ENCODE measurements at places on chromosomes 7 and 10.

- no peak for DNase-seq
Observed at GRCh38 chr10:4635883-4636282, 190.1 kb upstream of the AKR1E2 start.

DNA sequence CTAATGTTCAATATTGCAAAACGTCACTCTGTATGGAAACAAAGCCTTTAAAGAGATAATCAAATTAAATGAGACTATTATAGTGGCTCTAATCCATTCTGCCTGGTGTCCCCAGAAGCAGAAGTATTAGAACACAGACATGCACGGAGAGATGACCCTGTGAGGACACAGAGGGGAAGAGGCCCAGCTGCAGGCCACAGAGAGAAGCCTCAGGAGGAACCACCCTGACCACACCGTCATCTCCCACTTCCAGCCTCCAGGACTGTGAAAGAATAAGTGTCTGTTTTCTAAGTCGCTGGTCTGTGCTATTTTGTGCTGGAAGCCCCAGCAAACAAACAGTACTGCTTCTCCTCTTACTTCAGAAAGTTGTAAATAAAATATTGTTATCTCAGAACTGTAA, 283.5 kb upstream of the ADARB2 start:
- DNase-seq = peak; percentile 48

GRCh38 chr10:59891349-59891748, 15.0 kb downstream of the CCDC6 start:
- DNase-seq = peak; percentile 10

DNA sequence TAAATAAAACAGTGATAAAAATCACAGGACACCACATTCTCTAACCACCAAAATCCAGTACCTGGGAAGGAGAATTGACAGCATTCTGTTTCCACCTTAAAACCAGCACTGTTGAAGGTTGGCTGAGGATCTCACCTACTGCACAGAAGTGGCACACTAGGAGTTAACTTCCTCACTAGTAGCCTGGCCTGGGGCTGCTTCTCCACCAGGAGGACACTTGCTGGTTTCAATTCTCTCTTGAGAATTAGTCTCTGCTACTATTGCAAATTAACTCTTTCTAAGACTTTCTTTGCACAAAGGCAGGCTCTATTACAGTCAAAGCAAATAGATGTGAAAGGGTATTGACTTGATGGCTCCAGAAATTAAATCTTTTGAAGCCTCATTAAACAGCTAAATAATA, 2.3 kb upstream of the CTTNBP2 start:
- DNase-seq = peak; percentile 75

- peak; percentile 89 for DNase-seq
Observed at GRCh38 chr10:30534465-30535144, 94.9 kb downstream of the LYZL2 start.

DNA sequence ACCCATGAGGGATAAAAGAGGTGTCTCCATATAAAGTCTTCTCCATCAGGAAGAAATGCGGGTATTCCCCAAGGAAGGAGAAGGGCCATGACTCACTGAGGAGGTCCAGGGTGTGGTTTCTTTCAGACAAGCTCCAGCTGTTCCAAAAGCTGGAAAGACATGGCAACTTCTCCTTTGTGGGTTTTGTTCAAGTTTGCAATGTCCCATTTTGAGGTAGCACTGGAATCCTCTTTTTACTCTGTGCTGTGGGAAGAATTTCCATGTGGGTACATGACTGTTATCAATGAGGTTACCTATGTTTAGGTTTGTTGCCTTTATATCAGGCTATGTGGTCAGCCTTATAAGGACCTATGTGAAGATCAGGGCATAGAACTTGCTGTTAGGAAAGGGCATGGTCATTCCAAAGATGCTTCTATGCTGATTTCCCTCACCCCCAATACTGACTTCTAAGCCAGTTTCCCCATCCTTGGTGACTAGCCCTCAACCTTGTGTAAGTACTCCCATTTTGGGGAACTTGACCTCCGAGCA, 697.5 kb downstream of the INHBA start:
- peak; percentile 48 for DNase-seq

DNA sequence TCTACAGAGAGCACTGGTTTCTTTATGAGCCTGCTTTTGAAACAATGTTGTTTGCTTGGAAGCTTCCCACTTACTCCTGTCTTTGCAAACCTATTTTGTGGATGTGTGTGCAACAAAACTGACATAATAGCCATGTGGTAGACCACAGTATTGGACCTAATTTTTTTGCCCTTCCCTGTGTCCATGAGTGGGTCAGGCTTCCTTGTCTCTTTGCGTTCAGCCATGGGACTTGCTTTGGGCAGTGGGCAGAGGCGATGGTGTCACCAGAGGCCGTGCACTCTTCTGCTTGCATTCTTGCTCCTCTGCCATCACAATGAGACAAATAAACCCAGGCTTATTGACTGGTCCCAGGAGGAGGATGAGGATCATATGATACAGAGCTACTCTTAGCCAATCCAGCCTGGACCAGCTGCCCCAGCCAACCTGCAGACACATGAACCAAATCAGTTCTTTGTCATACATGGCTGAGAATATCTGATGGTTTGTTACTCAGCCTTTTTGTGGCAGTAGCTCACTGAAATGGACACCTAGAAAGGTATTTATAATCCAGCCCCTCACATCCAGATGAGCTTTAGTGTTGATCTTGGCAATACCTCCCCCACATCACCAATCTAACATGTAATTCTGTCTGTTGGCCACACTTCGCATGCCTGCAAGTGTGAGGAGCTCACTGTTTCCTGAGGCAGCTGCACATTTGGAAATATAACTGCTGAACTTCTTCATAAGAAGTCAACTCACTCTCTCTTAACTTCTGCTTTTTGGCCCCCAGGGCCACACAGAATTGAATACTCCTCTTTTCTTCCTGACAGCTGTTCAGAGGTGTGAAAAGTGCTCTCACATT, 427.8 kb upstream of the ZMIZ1 start:
- DNase-seq = peak; percentile 60

GRCh38 chr10:65126288-65126687, 1605.1 kb downstream of the REEP3 start:
- no peak for DNase-seq

- DNase-seq = no peak
Observed at GRCh38 chr7:132291481-132291880, 284.8 kb downstream of the PLXNA4 start.

- DNase-seq = no peak
Observed at GRCh38 chr10:128096486-128097199, 29.6 kb downstream of the MKI67 start.

DNA sequence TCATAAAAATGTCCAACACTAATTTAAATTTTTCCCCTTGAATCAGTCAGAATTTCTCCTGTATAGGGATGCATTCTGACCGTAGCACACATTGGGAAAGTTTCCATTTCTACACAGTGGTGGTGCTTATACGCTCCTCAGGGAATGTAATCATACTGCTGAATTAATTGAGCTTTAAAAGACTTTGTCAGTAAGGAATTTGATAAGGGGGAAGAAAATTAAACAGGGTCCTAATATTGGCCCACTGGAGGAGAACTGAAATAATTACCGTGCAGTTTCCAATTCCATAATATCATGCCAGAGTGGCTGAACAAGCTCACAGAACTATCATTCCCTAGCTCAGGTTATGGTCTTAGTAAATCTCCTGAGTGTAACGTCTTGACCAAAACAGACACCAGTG, 1041.9 kb downstream of the NRG3 start:
- no peak for DNase-seq

DNA sequence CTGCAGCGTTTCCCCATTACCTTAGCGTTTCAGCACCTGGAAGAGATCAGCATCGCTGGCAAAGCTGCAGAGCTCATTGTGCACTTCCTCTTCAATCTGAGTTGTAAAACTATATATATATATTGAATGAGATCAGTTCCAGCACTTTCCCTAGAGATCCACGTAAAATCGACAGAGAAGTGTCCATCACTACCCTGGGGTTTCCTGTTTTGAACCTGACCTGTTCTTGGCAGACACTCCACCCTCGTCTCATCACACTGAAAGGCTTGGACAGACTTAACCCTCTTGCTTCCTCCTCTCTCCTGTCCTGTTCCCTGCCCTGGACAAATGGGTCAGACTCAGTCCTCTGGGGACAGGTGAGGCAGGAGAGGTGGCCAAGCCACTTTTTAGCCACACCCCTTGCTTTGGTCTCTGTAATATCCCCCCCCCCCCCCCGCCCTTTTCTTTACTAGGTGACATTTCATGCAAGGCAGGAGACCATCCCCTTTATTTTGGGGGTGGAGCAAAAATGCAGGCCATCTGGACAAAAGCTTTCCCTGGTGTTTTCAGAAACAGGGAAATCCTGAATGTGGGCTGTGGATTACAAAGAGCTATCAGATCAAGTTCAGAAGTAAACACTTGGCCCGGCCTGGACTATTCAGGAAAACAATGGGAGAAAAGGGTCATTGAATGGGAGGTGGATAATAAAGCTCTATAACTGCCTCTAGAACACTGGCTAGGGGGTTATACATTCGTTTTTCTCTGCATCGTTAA, 83.7 kb upstream of the KDM7A start:
- DNase-seq = no peak

DNA sequence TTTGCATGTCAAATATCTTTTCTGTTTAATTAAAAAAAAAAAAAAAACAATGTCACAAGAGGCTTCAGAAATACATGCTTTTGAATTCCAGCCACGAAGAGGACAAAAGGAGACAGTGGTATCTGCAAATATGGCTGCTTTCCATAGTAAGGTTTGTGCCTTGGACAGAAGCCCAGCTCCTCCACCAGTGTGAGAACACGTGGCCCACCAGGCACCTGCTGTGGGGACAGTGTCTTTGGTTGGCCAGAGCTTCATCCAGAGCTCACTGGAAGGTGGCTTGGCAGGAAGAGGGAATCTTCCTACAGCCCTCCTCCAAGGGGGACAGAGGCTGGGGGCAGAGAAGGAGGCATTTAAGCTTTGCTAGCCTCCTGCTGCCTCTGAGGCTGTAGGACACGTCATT, 144.6 kb downstream of the GLCCI1 start:
- DNase-seq = no peak

DNA sequence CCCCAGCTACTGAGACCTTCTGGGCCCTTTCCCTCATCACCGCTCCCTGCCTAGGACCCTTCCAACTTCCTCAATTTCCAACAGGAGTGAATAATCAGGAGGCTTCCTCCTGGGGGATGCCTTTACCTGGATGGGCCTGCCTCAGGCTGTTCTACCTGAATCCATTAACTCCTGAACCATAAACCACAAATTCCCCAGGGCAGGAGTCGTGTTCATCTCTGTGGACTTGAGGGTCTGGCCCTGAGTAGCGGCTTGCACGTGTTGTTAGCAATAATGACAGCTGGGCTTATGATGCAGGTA, 105.1 kb upstream of the GPR26 start:
- DNase-seq = no peak

- no peak for DNase-seq
Observed at GRCh38 chr10:117366741-117367140, 8.5 kb downstream of the PDZD8 start.

Data from suppressor macrophage (primary cell).